Nucleus accumbens (tissue), 56 donors: ENCODE measurements at places on chromosomes 16 and 17.

DNA sequence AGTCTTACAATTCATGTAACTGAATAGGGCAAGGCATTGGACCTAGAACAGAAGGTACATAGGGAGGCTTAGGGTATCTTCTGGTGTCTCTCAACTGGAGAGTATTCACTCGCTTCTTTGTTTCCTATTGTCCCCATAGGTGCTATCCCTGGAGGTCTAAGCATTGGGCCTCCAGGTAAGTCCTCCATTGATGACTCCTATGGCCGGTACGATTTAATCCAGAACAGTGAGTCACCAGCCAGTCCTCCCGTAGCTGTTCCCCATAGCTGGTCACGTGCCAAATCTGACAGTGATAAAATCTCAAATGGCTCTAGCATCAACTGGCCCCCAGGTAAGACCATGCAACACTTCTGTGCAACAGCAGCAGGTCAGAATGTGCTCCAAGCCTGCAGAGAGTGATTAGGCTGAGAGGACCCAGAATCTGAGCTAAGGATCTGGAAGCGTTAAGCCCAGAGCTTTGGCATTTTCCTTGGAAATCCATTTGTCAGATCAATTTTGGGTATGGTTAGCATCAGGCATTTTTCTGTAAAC is 35.7 kb downstream of the TMC6 start:
- DNase-seq, result no peak

DNA sequence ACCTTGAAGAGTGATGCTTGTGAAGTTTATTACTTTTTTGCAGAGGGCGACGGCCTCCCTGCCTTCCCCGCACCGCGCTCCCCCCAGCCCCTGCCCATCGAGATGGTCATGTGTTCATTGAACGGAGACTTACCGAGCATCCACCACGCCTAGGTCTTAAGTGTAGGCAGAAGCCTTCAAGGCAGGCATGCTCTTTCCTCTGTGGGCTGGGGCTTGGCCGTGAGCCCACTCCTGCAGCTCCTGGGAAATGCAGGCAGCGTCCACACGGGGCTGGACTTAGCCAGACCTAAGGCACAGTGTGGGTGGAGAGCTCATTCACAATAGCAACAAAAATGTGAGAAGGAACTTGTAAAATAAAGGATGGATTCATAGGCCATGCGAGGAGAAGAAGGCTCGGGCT is 19.2 kb downstream of the RNF213 start:
- no peak for DNase-seq

GRCh38 chr17:48843187-48843900 is 12.5 kb downstream of the CALCOCO2 start:
- DNase-seq, result no peak

- no peak for DNase-seq
Measured at GRCh38 chr17:82438401-82439193, 12.0 kb downstream of the CYBC1 start.

DNA sequence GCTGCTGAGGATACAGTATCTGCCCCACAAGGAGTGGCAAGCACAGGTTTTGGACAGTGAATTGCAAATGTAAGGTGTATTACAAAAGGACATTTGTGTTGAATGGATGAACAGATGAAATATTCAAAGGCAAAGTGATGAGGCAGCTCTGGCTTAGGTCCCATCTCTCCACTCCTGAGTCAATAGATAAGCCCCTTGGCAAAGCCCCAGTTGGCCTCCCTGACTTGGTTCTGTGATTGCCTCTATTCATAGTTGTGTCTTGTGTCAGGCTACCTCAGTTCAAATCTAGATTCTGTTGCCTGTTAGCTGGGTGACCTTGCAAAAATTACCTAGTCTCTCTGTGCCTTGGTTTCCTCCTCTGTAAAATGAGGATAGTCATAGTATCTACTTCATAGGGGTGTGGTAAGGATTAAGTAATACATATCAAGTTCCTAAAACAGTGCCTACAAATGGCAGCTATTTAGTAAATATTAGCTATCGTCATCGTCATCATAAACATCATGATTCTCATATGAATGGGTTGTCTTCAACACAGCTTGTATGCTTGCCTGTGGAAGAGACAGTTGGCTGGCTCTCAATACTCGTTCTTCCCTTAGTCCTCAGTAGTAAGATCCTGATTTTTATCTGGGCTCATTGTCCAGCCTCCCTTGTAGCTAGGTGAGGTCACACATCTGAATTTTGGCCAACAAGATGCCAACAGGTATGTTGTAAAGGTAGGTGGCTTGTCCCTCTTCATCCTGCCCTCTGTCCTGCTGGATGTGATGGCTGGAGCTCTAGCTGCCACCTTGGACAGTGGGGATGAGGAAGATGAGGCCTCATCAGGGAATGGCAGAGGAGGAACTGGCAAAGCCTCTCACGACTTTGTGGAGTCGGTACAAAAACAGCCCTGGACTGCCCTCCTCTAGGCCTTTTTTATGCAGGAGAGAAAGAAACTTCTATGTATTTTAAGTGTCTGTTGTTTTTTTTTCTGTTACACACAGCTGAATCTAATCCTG is 2.1 kb upstream of the MFAP4 start:
- no peak for DNase-seq

GRCh38 chr17:72760368-72760767 is 332.1 kb downstream of the SLC39A11 start:
- no peak for DNase-seq

GRCh38 chr17:58323366-58324055 is 5.1 kb downstream of the TSPOAP1 start:
- no peak for DNase-seq
